ENCODE measurements at places on chromosomes 3 and 15.
A peak's percentile ranks its signal among the peaks of the same experiment; 100 is the strongest.

DNA sequence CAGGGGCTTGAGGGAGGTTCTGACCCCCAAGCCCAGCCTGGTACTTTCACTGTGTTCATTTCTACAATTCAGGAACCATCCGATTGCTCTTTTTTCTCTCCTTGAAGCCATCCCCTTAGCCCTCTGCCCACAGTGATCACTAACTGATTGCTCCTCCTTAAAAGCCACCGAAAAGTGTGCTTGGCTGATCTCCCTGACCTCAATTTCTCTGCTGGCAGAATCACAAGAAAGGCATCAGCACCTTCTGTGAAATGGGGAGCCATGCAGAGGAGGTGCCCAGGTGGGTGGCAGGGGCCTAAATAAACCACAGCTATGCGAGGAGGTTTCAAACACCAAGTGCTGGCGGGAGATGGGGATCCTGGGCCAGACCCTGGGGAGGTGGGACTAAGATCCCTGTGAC is 56.2 kb downstream of the SRGAP3 start:
- no peak for DNase-seq

DNA sequence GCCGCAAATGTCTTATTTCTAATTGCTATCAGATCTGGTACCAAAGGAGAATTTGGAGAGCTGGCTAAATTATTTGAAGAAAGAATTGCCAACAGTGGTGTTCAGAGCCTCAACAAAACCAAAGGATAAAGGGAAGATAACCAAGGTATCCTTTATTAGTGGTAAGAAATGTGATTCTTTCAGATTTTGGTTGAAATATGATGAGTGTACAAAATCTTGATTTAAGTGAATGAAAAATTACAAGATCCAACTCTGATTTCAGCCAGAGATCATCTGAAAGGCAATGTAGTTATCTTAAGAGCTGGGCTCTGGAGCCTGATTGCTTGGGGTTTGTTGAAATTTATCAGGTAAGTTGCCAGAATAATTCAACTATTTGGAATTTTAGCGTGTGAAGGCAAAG is 4.7 kb downstream of the GNL3 start:
- no peak for DNase-seq

GRCh38 chr3:122233101-122233952 is 49.9 kb downstream of the CASR start:
- DNase-seq: no peak

DNA sequence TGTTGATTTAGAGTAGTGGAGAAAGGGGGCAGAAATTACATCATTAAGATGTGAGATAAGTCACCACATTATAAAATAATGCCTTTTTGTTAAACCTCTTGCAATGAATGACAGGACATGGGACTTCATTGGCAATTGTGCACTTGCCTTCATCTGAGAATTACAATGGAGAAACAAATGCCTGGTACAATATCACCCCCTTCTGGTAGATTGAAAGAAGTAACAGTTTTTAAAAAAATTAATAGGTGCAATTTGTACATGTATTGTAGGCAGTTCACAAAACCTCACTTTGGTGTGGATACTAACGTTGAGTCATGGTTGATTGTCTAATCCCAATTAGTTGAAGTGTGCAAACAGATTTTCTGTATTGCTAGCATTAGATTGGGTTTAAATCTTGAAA is 4.6 kb upstream of the P2RY14 start:
- DNase-seq: peak; percentile 46

DNA sequence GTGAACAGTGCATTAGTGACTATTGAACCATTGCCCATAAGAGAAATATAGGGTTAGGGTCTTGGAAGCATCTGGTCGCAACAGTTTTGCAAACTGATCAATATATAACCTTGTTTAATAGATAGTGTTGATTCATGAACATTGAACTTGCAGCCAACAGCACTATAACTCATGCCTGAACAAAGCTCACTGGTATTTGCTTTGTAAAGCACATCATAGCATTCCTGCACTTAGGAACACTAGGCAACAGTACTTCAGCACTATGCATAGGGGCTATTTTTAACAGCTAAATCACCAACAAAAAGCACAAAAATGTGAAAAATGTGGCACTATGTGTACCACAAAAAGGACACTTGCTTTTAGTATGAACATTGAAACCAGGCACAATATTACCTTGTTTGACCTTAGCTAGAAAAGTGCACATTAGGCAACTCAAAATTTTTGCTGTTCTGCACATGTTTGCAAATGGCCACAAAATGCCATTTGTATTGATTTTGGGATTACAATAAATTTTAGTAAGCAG is 68.0 kb downstream of the OXNAD1 start:
- DNase-seq: no peak

GRCh38 chr3:94069194-94069813 is 6.4 kb downstream of the NSUN3 start:
- DNase-seq: no peak

GRCh38 chr3:14532691-14533456 is 7.3 kb downstream of the GRIP2 start:
- no peak for DNase-seq

DNA sequence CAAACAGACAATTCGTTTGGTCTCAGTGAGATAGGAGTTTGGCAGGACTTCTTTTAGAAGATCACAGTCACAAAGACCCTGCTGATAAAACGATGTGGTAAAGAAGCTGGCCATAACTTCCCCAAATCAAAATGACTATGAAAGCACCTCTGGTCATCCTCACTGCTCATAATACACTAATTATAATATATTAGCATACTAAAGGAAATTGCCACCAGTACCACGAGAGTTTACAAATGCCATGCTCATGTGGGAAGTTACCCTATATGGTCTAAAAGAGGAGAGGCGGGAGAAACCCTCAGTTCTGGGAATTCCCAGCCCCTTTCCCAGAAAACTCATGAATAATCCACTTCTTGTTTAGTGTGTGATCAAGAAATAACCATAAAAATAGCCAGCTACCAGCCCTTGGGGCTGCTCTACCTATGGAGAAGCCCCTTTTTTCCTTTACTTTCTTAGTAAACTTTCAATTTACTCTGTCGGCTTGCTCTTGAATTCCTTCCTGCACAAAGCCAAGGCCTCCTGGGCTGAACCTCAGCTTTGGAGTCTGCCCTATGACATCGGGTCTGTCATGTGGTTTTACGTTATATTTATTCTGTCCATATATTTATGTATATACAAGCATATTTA is 115.8 kb upstream of the IGSF10 start:
- DNase-seq: no peak

GRCh38 chr15:82640672-82641071 is 6.5 kb downstream of the CPEB1 start:
- no peak for DNase-seq

DNA sequence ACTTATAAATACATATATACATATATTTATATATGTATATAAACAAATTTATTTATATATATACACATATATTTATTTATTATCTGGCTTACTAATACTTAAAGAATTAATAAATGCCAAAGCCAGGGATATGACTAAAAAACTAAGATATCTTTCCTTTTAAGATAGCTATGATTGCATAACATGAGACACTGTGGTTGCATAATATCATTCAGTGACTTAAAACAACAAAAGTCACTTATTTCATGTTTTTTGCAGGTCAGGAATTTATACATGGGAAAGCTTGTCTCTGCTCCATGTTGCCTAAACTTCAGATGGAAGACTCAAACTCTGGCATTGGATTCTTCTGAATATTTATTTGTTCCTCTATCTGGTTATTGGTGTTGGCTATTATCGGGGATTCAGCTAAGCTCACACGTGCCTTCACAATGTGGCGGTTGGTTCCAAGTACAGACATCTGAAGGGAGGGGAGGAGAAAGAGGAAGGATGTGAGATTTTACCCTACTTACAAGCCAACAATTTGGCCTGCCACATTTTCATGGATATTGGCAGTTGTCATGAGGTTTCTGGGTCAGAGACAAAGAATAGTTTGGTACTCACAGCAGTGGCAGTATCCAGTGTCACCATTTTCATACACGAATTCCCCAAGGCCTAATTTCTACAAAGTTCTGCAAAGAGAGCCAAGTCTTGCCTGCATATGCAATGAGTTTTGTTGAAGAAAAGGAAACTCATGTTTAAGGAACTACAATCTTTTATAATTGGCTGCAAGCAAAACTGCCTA is 381.6 kb downstream of the EPHA3 start:
- no peak for DNase-seq

- DNase-seq: no peak
Measured at GRCh38 chr3:71029770-71030169, 553.8 kb downstream of the FOXP1 start.

GRCh38 chr3:152833089-152833488 is 1.8 kb upstream of the P2RY1 start:
- no peak for DNase-seq

GRCh38 chr3:61701011-61701410 is 139.6 kb downstream of the PTPRG start:
- no peak for DNase-seq

All from astrocyte of the cerebellum (primary cell).